CD4-positive, alpha-beta memory T cell (primary cell): ENCODE measurements at places on chromosomes 7 and 10.

DNA sequence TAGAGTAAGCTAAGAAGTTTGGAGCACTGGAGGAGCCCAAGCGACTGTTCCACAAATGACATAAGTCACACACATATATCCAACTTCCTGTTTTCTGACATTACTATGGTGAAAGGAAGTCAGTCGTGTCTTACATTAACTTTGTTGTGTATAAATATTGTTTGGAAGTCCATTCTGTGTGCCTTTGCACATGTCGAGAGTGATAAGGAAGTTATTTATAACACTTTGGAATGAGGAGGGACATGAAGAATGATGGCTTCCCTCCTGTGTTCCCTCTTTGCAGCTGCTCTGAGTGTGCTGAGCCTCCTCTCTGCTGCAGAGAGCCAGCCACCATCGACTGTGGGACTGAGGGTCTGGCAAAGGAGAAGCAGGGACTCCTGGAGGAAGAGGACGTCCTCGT lies 40.4 kb upstream of the MGMT start:
- no peaks in the 10 kb centered on the region for H3K4me1 ChIP-seq
- H3K27me3 ChIP-seq: no peaks in the 10 kb centered on the region
- DNase-seq: no peak
- no peak overlapping the region for H3K4me3 ChIP-seq
- H3K27ac ChIP-seq: no peak overlapping the region

DNA sequence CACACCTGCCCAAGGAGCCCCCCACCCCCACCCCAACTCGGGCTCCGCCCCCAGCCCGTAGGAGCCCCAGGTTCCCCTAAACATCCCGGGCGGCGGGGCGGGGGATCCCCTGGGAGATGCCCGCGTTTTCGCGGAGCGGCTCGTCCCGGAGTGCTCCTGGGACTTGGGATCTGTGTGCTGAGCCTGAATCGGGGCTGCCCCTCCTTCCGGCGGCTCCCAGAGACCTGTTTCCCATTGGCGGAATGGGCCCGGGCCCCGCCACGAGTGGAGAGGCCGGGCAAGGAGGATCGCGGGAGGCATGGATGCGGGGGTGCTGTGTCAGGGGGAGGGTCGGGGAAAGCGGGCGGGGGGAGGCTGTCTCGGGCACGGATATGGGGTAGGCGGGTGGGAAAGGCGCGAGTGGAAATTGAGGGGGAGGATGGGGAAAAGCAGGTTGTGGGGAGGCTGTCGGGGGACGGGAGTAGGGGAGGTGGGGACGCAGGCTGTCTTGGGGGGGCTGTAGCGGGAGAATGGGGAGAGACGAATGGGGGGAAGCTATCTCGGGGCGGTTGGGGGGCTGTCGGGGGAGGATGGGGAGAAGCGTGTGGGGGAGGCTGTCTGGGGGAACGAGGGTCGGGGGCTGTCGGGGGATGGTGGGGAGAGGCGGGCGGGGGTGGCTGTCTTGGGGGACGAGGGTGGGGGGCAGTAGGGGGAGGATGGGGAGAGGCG lies 572 bp upstream of the BHLHA15 start:
- no peak overlapping the region for H3K4me3 ChIP-seq
- DNase-seq: no peak
- no peak overlapping the region for H3K27ac ChIP-seq
- peaks cover 4% of the 10 kb centered on the region for H3K4me1 ChIP-seq
- peaks cover 12% of the 10 kb centered on the region for H3K36me3 ChIP-seq

DNA sequence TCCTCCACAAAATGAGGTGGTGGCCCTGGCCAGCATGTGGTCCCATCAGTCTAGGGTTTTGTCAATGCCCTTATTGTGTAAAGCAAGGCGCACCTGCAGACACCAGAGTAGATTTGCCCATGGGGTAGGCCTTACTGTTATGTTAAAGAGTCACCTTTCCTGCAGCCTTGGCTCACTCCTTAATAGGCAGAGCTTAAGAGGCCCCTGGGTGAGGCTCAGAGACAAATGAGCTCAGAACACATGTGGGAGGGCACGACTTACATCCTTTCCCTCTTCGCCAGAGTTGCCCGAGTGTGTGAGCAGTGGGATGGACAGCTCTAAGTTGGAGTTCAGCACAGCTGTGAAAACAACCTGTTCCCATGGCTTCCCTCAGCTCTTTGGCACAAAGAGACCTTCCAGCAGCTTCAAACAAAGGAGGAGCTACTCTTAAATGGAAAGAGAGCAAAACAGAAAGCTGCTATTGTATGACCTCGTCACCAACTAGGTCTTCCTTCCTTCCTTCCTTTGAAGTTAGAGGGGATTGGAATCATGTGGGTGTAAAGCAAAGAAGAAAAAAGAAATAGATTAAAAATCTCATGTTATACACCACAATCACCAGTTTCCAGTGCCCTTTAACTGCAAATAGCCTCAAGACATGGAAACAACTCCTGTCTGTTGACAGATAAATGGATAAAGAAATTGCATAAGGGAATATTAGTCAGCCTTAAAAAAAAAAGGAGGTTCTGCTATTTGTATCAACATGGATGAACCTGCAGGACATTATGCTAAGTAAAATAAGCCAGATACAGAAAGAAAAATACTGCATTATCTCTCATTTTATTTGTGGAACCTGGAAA lies 11.9 kb upstream of the XPNPEP1 start:
- no peaks in the 10 kb centered on the region for H3K36me3 ChIP-seq
- H3K27ac ChIP-seq: peak overlapping the region; percentile 37
- H3K4me1 ChIP-seq: peaks cover 71% of the 10 kb centered on the region
- H3K27me3 ChIP-seq: no peaks in the 10 kb centered on the region

DNA sequence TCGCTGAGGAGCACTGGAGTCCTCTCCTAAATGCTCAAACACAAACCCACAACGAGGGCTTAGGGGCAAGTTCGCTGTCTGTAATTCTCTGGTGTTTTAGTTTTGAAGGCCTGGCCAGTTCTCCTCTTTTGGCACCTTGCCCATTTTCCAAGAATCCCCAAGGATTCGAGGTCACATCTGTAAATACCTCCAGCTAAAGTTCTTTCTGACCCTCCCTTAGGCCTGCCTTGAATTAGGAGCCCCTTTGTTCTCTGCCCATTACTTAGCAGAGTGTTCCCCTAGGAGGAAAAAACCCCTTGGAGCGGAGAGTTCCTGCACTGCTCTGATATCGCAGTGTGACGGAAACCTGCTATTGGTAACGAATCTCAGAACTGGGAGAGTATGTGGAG lies 743 bp upstream of the PYROXD2 start:
- peaks cover 16% of the 10 kb centered on the region for H3K4me1 ChIP-seq
- H3K4me3 ChIP-seq: no peak overlapping the region

DNA sequence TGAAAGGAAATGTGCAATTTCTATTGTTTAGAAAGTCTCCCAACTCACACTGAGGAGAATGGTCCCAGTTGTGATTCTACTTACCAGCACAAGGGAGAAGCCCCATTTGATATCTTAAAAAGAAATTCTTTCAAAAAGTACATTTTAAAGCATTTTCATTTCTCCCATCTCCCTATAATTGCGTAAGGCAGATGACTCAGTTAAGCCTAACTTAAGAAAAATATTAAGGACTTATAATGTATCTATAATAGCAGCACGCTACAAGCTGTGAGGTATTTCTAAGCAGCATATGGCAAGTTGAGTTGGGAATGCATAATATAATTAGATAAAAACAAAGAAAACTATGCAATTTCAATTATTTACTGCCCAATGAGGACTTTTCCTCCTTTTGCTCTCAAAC lies 8.5 kb upstream of the NRCAM start:
- no peak for DNase-seq
- no peaks in the 10 kb centered on the region for H3K27me3 ChIP-seq
- no peak overlapping the region for H3K4me3 ChIP-seq
- no peaks in the 10 kb centered on the region for H3K4me1 ChIP-seq
- no peak overlapping the region for H3K27ac ChIP-seq

- no peaks in the 10 kb centered on the region for H3K27me3 ChIP-seq
- H3K27ac ChIP-seq: no peak overlapping the region
- no peaks in the 10 kb centered on the region for H3K4me1 ChIP-seq
- no peak overlapping the region for H3K4me3 ChIP-seq
- DNase-seq: no peak
These were observed 277.6 kb upstream of the IGFBP3 start for GRCh38 chr7:46198701-46199100.

DNA sequence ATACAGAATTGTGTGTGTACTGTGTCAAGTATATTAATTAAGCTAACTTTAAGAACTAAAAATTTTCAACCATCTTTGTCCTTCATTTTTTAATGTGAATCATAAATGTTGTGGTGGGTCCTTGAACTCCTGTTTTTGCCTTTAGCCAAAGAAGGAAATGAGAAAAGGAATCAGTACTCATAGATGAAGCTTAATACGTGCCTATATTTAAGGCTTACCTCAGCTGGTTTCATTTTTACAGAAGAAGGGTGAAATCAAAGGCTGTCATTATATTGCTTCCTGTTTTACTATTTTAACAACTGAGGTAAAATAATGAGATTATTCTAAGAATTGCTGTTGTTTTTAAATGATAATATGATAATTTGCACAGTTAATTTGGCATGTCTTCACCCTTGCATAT lies 6.3 kb upstream of the SNX13 start:
- H3K27ac ChIP-seq: no peak overlapping the region
- H3K36me3 ChIP-seq: no peaks in the 10 kb centered on the region
- peak; percentile 16 for DNase-seq
- peaks cover 15% of the 10 kb centered on the region for H3K4me1 ChIP-seq
- no peak overlapping the region for H3K4me3 ChIP-seq

DNA sequence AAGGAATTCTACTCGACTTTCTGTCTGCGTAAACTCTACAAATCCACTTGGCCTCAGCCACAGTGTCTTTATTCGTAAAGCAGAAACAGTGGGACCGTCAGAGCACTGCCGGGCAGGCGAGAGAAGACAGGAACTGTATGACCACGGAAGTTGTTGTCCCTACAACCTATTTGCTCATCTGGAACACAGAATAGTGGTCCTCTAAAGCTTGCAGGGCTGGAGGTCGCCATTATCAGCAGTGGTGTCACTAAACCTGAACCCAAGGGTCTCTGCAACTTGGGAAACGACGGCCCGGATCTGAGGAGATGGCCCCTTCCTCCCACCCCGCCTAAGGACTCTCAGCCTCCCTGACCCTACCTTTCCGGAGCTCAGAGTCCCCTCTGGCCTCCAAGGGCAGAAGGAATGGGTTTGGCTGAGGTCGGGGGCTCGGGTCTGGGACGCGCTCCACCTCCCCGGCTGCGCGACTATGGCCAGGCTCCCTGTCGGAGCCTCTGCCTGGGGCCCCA lies 442 bp downstream of the STYXL1 start:
- no peaks in the 10 kb centered on the region for H3K27me3 ChIP-seq
- peaks cover 44% of the 10 kb centered on the region for H3K4me1 ChIP-seq
- H3K4me3 ChIP-seq: peak overlapping the region; percentile 92
- H3K27ac ChIP-seq: peak overlapping the region; percentile 92
- H3K36me3 ChIP-seq: no peaks in the 10 kb centered on the region

DNA sequence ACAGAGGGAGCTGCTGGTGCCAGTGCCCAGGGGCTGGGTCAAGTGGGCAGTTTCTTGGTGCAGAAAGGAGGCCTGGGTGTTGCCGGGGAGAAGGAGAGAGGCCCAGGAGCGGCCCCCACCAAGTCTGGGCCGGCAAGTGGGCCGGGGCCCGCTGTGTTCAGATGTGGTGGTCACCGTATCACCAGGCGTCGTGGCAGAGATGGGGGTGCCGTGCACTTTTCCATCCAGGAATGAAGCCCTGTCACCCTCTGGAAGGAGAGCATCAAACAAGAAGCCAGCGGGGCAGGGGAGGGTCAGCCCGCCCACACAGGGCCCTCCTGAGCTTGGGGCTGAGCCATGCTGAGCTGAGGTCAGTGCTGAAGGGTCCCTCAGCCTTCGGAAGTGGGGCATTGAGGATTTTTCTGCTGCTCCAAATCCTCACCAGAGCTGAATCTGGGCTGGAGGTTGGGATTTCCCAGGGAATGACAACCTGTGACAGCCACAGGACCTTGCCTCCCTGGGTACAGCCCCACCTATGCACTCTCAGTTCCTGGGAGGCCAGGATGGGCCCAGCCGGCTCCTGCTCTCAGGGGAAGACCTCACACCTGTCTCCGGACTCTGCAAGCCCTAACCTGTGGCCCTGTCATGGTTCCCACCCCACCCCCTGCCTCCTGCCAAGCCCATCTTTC lies 27.9 kb upstream of the INPP5A start:
- no peaks in the 10 kb centered on the region for H3K27me3 ChIP-seq
- H3K4me3 ChIP-seq: no peak overlapping the region
- DNase-seq: no peak
- no peak overlapping the region for H3K27ac ChIP-seq
- no peaks in the 10 kb centered on the region for H3K36me3 ChIP-seq

- DNase-seq: no peak
- no peaks in the 10 kb centered on the region for H3K27me3 ChIP-seq
- H3K27ac ChIP-seq: no peak overlapping the region
- H3K4me1 ChIP-seq: no peaks in the 10 kb centered on the region
- H3K36me3 ChIP-seq: no peaks in the 10 kb centered on the region
- no peak overlapping the region for H3K4me3 ChIP-seq
These were observed 72.6 kb downstream of the ADAM12 start for GRCh38 chr10:126315494-126316177.

DNA sequence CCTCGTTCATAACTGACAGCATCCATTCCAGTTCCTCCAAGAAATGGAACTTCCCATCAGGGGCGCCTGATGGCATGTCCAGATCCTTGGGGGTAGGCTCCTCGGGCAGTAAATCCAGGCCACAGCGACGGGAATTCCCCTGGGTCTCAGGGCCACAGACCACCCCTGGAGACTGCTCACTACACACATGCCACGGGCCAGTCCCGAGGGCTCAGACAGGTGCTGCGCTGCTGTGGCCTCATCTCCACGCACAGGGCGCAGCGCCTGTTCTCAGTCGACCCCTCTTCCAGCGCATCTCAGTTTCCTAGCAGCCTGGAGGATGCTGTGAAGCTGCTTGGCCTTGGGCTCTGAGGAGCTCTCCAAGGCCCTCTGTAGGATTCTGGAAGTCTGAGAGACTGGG lies 473.5 kb upstream of the FOXK1 start:
- no peak overlapping the region for H3K4me3 ChIP-seq
- no peaks in the 10 kb centered on the region for H3K27me3 ChIP-seq
- no peak overlapping the region for H3K27ac ChIP-seq

GRCh38 chr10:92291616-92291865 lies 574 bp downstream of the MARCHF5 start:
- no peaks in the 10 kb centered on the region for H3K27me3 ChIP-seq
- H3K36me3 ChIP-seq: no peaks in the 10 kb centered on the region
- DNase-seq: no peak
- H3K4me1 ChIP-seq: peaks cover 26% of the 10 kb centered on the region

- no peaks in the 10 kb centered on the region for H3K36me3 ChIP-seq
- DNase-seq: no peak
- peaks cover 43% of the 10 kb centered on the region for H3K4me1 ChIP-seq
- no peak overlapping the region for H3K27ac ChIP-seq
These were observed 203.6 kb upstream of the PRSS58 start for GRCh38 chr7:142461437-142461836.
